Stimulated activated CD8-positive, alpha-beta memory T cell treated with anti-CD3 and anti-CD28 coated beads, Interleukin-7, amount 100 ng/mL, for 24 hours (primary cell): ENCODE measurements at places on chromosomes 3 and 15.

DNA sequence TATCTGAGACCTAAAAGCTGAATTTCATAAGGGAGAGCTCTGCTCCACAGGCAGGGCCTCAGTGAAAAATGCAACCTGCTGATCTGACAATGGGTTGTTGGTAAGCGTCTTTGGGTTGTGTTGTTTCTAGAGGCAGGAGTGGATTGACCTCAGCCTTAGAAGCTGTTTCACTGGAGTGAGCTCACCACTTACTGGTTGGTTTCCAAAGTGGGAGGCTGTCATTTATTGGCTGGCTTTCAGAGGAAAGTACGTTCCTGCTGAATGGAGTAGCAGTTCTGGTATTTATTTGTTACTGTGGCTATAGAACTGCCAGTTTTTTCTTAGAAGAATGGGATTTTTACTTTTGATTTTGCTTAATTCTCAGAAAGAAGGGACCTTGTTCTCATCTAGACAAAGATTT is 29.3 kb upstream of the COL6A5 start:
- DNase-seq: no peak

DNA sequence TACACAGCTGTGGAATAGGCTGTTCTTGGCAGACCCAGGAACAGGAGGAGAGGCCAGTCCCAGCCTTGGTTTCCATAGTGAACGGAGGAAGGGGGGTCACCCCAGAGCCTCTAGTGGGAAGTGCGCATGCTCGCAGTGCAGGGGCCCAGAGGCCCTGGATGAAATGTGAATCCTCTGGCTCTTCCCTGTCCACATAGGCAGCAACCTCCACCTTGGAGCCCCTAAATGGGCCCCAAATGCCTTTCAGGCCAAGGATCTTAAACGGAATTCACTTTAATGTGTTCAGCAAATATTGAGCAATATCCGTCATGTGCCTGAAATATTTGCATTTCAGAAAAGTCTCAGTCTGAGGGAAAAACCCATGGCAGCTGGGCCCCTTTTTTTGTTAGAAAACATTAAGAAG is 3.3 kb upstream of the NDN start:
- no peak for DNase-seq

GRCh38 chr15:38197553-38197952 is 55.1 kb upstream of the SPRED1 start:
- no peak for DNase-seq

GRCh38 chr3:42699511-42699971 is 3.1 kb downstream of the HHATL start:
- no peak for DNase-seq

DNA sequence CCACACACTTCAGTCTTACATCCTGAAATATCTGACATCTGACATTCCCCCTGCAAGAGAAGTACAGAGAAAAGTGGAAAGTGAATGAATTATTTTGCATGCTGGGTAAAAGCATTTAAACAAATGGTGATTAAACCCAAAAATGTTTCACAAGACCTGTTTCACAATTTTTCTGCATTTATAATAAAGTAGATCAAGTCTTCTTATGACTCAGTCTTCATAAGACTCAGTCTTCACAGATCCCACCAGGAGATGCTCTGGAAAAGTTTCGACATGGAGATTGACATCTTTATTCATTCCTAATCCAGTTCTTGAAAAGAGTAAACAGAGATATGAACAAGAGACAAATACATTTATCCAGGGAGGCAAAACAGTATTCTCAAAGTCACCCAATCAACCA is 13.2 kb upstream of the EDC3 start:
- DNase-seq: no peak
